ENCODE measurements at places on chromosomes 11 and 22. TPM values are rescaled to one million over a fixed set of nuclear protein-coding genes. Genes with fewer than 3 reads are reported as not detected.

DNA sequence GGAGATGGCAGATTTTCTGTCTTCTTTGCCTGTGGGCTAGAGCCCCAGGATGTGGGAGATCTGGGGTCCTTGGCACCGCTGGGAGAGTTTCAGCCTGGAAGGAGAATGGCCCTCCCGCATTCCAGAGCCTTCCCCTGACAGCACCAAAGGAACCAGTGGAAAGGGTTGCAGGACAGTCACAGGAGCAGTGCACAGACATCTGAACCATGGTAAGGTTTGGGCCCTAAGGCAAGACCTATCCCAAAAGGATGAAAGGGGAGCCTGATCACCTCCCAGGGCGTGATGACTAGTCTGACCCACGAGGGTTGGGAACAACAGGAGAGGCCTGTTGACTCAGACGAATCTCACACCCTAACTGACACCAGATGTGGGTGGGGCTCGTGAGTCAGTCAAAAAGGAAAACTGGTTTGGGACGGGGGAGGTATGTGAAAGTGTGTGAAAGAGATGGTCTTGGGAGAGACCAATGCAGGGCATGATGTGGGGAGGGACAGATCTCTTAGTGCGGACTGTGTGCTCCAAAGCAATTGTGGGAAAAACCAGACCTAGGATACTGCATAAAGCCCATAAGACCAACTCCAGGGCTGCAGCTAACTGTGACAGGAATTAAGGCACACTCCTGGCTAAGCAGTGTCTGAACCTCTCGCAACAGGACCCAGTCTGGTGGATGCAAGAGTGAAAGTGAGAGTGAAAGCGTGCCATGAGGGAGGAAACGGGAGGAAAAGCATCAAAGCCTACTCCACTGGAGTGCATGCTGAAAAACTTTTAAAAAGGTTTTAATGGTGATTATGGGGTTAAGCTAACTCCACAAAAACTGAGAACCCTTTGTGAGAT lies 39.1 kb upstream of the GLYAT start:
- DNase-seq = peak; percentile 12

GRCh38 chr22:22110548-22111266 lies 128.1 kb upstream of the TOP3B start:
- DNase-seq = peak; percentile 88

DNA sequence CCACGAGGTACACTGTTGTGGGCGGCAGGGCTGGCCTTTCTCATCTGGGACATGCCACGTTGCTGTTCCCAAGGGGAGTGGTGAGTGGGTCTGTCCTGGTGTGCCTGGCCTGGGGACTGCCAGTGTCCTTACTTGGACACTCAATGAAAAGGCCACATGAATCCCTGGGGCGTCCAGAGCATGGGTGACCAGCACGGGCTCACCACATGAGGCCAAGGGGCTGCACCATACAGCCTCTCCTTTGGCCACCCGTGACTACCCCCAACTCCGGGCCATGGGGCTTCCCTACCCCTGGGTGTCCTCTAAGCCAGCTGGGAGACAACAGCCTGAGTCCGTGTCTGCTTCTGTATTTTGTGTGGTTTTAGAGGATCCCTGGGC lies 20.2 kb upstream of the TXNRD2 start:
- no peak for DNase-seq

DNA sequence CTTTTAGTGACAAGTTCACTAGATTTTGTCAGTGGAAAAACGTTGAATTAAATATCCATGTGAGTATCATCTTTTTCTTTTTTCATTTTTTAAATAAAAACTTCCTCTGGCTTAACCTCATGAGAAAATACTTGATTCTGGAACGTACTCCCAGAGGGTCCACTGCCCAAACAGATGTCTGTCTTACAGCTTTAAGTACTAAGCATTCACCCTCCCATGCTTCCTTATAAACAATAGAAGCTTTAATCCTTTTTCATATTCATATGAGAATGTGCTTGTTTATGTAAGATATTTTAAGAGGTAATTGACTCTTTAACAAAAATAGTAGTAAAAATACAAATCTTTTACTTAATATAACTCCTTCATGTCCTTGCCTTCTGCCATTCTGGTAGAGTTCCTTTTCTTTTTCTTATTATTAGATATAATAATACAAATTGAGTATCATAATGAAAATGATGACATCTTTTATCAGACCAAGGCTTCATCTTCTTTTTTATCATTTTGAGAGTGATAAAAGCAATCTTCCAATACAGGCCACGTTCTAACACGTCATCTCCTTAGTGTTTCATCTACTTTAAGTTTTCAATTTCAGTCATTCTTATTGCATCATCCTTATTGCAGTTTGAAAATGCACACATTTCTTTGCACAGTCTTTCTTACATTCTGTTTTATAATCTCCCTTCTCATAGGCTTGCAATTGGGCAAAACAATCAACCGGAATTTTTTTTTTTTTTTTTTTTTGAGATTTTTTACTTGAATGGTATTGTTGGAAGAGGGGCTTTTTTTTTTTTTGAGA lies 69.5 kb upstream of the MYO18B start:
- no peak for DNase-seq

DNA sequence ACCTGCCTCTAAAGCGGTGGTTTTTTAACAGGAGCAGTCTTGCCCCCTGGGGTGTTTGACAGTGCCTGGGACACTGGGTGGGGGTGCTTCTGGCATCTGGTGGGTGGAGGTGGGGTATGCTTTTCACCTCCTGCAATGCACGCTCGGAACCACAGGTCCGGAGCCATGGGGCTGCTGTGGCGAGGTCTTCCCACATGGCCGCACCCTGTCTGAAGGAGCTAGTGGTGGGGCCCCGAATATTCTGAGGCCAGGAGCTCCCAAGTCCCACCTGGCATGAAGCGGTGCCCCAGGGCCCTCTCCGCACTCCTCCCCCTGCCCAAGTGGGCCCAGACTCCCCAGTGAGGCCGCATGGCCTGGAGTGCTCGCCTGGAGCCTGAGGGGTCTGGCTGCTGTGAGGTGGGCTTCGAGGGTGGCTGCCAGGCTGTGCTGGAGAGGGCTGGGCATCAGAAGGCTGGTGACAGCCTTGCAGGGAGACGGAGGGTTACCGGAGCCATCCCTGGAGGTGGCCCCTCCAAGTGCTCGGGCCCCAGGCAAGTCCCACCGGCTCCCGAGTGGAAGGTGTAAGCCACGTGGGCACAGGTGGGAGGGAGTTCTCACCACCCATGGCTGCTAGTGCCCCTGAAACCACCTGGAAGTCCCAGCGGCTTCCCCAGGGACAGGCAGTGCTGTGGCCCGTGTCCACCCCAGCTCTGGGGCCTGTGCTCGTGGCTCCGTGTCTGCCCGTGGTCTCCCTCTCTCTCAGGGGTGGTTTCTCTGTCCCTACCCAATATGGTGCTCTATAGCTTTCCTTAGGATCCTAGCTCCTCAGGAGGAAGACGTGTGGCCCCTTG lies 15.1 kb downstream of the TBX1 start:
- DNase-seq = no peak

- no peak for DNase-seq
These were observed 49.7 kb downstream of the CD82 start for GRCh38 chr11:44615041-44615755.

DNA sequence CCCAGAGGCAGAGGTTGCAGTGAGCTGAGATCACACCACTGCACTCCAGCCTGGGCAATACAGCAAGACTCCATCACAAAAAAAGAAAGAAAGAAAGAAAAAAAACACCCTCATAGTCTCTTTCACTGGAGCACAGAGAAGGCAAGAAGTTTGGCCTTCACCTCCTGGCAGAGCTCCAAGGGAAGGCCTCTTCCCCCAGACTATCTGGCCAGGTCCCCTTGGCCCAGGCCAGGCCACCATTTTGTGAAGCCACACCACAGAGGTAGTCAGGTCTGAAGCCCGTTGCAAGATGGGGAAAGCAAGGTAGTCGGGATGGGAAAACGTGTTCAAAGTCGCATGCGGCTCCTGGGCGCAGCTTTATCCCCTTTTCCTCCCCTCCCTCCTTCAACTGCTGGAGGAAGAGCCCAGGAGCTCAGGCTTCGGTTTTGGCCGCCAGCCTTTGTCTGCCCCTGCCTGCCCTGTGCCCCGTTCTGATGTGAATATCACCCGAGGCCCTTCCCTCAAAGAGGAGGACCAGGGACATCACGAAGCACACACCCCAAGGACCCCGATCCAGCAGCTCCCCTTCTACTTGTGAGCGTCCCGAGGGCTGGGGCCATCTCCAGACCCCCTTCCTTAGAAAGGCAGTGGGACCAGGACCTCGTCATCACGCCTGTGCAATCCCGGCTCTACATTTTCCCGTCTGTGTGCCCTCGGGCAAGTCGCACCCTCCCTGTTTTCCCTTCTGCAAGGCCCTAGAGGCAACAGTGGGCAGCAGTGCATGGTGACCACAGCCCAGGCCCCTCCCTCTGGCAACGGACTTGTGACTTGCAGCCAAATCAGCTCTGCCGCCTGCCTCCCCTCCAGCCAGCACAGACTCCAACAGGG lies 17.7 kb downstream of the CABP7 start:
- DNase-seq = no peak

DNA sequence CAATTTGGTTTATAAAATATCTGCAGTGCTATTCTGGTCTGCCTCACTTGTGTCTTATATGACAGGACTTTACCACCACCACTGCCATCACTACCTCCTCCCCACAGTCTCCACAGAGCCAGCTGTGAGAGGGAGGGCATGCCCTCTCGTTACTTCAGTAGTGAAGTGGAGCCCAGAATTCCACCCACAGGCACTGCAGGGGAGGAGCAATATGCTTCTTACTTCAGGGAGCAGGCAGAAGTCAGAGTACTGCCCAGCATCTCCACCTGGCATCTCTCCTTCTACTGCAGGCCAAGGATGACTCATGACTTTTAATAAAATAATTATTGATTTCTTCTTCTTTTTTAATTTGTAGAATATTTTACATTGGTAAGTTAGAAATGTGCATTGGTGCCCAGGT lies 255.5 kb downstream of the DYNC2H1 start:
- no peak for DNase-seq

DNA sequence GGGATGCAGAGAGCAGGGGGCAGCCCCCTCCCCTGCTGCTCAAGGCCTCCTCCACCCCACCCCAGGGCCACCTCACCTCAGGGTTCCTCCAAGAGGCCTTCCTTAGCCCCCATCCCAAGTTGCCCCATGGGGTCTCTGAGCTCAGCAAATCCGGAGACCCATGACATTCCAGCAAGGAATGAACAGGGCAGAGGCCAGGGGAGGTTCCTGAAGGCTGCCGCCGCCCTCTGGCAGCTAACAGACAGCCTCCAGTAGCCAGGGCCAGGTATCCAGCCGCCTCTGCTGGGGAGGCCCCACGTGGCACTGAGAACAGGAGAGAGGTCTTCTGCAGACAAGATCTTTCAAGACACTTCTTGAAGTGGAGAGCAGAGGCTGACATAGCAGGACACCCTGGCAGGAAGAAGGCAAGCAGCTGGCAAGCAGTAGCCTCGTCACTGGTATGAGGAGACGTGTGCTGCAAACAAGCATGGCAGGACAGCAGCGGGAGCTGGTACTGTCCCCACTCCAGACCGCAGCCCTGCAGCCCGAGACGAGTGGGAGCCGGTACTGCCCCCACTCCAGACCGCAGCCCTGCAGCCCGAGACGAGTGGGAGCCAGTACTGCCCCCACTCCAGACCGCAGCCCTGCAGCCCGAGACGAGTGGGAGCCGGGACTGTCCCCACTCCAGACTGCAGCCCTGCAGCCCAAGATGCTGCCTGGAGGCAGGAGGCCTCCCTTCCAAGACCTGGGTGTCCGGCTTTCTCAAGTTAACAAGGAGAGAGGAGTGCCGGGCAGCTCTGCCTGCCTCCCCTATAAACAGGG lies 190.6 kb downstream of the IGLL1 start:
- DNase-seq = no peak

- DNase-seq = no peak
These were observed 31.3 kb downstream of the DAGLA start for GRCh38 chr11:61711498-61711897.

DNA sequence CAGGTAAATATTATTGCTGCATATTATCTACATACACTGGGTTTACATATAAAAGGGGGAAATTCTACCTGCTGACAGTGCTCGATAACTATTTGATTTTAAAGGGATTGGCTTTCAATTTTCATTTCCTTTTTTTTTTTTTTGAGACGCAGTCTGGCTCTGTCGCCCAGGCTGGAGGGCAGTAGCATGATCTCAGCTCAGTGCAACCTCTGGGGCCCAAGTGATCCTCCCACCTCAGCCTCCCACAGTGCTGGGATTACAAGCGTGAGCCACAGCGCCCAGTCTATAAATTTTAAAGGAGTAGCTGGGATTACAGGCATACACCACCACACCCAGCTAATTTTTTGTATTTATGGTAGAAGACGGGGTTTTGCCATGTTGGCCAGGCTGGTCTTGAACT lies 3.2 kb upstream of the PCF11 start:
- no peak for DNase-seq

GRCh38 chr11:67581469-67581868 lies 2.1 kb upstream of the GSTP1 start:
- peak; percentile 62 for DNase-seq

- DNase-seq = no peak
These were observed 140.3 kb upstream of the MTNR1B start for GRCh38 chr11:92829121-92829520.

- DNase-seq = no peak
These were observed 105.7 kb downstream of the MICAL2 start for GRCh38 chr11:12216041-12216451.

- DNase-seq = no peak
These were observed 17.2 kb upstream of the CARD18 start for GRCh38 chr11:105156720-105157119.

- DNase-seq = peak; percentile 64
These were observed at the start of gene BSX for GRCh38 chr11:122981388-122982264. TSS of gene BSX (minus strand) at chr11:122981834. CDS start at chr11:122981671, 163 bp downstream.

DNA sequence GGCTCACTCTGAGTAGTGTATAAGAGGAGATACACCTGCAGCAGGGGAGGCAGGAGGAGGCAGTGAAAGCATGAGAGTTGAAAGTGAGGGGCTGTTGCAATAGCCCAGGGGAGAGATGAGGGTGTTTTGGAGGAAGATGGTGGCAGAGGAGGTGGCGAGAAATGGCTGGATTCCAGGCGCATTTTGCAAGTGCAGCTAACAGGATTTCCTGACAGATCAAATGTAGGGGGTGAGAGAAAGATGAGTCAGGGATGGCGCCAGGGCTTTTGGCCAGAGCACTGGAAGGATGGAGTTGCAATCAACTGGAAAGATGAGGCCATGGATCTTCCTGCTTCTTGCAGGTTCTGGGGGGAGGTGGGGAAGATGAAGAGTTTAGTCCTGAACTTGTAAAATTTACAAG lies 16.8 kb upstream of the TSPAN18 start:
- DNase-seq = no peak

- DNase-seq = peak; percentile 62
These were observed 12.2 kb downstream of the MRGPRF start for GRCh38 chr11:69000831-69001242.

Gene PHLDA2
- total RNA-seq = 27.2 TPM

Gene POLD4
- 38.5 TPM for total RNA-seq

Gene LGALS1
- total RNA-seq = 5,023 TPM

Gene UBQLNL
- total RNA-seq = not detected

Gene EI24
- 9.1 TPM for total RNA-seq

Gene SLC22A8
- total RNA-seq = not detected

Gene SPON1
- 1.1 TPM for total RNA-seq

Gene OR8G1
- total RNA-seq = not detected

Gene C11orf58
- 109 TPM for total RNA-seq

Gene GRM5
- total RNA-seq = 0.06 TPM

Gene NXF1
- total RNA-seq = 6.3 TPM

Gene MUC5AC
- not detected for total RNA-seq
